ENCODE measurements at places on chromosomes 1 and 21.

- no peak for DNase-seq
Observed at GRCh38 chr1:10052347-10052746, 19.6 kb downstream of the UBE4B start.

DNA sequence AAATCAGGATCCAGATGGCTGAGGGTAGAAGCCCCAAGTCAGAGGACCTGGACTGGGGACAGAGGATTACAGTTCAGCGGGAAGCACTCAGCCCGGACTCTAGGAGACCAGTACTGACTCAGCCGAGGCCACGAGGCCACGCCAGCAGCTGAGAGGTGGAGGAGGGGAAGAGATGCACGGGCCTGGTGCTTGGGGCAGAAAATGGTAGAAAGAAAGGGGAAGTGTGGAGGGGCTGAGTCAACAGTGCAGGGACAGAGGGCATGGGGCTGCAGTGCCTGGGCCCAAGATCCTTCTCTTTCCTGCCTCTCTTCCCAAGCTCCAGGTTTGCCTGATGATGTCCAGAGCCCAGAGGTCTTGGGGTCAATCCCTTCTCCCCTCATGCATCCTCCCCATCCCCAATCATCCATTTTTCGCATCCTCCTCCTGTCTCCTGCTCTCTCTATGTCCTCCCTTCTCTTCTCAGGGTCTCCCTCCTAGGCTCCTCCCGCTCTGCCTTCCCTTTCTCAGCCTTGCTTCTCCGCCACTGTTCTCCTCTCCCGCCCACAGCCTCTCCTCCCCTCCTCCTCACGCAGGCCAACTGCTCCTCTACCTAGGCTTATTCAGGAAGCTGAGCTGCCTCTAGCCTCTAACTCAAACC is 7.7 kb downstream of the ARHGEF2 start:
- no peak for DNase-seq

GRCh38 chr21:45640888-45641479 is 2.5 kb upstream of the PCBP3 start:
- DNase-seq: no peak

DNA sequence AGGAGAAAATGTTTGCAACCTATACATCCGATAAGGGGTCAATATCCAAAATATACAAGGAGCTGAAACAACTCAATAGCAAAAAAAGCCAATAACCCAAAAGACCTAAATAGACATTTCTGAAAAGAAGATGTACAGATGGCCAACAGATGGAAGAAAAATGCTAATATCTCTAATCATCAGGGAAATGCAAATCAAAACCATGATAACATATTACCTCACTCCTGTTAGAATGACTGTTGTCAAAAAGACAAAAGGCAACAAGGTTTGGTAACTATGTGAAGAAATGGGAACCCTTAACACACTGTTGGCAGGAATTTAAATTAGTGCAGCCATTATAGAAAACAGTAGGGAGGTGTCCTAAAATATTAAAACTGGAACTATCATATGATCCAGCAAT is 74.7 kb downstream of the LEPR start:
- DNase-seq: no peak

DNA sequence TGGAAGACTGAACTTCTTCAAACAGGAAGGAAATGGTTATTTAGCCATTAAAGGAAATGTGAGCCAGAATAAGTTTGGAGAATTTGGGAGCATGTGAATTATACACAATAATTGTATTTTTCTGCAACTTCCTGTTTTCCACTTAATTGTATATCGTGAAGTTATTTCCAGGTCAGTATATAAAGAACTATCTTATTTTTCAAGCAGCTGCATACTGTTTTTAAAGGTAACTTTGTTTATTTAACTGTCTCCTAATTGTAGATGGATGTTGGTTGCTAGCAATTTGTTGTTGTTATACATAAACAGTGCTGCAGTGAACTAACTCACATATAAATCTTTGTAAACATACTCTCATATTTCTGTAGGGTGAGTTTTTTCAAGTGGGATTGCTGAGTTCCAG is 180.3 kb downstream of the HLX start:
- no peak for DNase-seq

DNA sequence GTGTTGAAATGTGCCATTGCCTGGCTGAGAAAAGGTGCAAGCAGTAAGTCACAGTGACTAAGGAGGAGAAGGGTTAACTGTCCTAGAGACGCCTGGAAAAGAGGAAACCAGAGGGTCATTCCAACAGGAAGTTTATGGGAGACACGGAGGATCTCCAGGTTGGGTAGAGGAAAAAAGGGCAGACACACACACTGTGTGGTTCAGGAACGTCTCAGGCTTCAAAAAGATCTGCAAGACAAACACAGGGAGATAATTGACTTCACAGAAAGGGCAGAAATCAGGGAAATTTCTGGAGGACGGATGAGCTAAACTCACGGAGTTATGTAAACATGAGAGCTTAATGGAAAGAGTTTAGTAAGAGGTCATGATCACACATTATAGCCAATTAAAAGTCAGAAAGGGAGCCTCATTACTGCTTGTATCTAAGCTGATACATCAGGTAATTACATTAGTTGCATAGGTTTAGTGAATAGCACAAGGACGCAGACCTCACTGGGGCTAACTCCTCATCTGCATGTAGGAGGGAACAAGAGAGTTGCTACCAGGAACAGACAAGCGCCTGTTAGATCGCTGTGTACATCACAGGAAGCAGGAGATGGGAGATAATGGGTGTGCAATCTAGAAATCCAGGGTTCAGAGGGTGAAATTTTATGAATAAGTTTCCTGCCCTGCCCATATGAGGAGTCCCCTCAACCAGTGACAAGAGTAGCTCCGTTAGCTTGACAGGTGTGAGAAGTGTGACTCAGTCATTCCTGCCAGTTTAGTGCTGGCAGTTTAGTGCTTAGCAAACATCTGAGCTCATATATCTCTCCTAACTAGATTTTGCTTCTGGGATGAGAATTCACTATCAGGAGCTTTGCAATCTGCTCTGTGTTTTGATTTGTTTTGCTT is 96.6 kb upstream of the TNR start:
- DNase-seq: no peak
